CD4-positive, alpha-beta T cell treated with Interferon alpha-2 for 1 hour (primary cell): ENCODE measurements at places on chromosomes 12 and 14.

DNA sequence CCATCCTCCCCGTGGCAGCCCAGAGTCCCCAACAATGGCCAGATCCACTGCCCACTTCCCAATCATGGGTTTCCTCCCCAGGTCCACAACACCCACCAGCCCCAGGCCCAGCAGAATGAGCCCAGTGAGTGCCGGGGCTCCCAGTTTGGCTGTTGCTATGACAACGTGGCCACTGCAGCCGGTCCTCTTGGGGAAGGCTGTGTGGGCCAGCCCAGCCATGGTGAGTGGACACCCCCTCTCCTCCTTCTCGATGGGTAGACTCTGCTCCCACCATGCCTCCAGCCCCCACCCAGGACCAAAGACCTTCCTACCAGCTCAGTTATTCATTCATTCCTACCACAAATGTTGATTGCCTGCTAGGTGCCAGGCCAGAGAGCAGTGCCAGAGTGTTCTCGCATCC is 23.8 kb downstream of the PAPLN start:
- DNase-seq: no peak

GRCh38 chr12:52022841-52023181 is 16.1 kb downstream of the TAMALIN start:
- no peak for DNase-seq

DNA sequence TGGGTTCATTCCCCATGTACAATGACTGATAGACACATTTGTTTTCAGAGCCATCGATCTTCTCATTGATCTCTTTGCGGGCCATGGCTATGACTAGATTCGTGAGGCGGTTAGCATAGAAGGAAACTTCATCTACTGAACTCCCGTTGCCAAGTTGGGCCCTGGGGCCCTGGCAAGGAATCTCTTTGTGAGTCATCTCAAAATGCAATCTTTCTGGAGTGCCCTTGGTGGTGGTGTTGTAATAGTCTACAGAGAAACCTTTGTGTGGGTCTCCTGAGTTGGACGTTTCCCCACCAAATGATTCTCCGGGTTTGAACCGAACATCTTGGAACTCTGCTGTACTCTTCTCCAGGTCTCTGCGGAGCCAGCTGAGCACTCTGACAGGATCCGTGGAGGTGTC is 20.4 kb downstream of the AKAP3 start:
- no peak for DNase-seq

GRCh38 chr14:99034711-99035171 is 237.3 kb downstream of the BCL11B start:
- DNase-seq: no peak

DNA sequence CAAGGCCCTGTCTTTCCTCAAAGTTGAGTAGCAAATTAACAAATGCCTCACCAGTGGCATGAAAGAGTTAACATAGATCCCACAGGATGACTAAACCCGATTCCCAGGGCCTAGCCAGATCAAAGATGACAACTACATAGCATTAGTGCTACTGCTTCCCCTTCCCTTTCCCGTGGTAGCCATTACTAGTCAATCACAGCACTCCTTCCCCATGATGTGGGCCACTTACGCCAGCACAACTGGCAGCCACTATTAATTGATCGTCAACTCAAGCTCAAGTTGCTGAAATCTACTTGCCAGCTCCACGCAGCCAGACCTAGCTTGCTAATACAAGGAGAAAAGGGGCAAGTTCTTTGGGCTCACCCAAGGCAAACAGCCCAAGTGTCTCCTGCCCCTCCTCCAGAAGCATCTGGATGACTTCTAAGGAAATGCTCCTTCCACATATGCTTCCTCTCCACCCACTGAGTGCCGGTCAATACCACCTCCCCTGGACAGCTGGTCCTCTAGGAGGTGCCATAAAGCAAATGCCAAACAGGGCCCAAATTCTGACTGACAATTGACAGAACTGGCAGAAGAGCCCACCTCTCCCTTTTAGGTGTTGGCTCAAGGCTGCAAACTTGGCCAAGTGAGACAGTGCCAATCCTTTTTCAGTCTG is 72.6 kb downstream of the NUAK1 start:
- DNase-seq: no peak

DNA sequence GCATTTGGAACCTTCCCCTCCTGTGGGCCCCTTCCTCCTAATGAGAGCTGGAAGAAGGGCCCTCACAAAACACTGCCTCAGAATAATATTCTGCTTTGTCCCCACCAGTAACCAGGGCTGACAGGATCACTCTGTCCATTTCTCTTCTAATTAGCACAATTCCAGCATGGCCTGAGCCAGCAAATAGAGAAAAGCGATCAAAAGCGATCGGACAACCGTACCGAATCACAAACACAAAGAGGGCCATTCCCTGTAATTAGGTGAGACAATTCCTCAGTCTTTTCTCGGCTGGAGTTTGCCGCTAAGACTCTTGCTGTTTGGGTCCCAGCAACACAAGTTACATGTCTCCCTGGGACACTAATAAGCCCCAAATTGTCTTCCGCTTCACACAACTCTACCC is 35.6 kb upstream of the VSX2 start:
- DNase-seq: no peak

DNA sequence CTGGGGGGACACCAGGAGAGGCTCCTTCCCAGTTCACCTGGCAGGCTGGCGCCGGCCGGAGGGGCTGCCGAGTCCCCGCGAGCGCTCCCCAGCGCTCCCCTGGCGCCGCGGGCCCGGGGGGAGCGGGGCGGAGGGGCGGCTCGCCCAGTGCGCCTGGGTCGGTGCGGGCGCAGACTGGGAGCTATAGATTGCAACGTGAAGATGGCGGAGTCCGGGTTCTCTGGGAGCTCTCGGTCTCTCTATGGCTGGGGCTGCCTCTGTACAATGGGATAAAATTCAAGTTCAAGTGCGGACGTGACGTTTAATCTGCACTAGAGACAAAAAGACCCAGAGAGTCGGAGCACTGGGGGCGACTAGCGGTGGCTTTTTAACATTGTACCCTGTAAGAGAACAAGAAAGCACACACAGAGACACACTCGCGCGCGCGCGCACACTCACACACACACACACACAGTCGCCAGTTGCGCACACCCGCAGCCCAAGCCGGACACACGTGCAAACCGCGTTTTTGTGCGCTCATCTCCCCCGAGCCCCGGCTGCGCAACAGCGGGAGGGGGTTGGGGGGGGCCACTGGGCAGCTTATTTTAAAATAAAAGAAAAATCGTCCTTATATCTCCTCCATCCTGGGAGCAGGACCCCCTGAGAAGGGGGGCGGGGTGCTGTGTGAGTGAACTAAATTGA is at the start of gene BCL11B:
Gene BCL11B, minus strand, starts transcription at position 247 of the 681 bp plus-strand sequence. CDS start 979 bp downstream, outside the sequence.
- peak; percentile 95 for DNase-seq

GRCh38 chr12:113391650-113392337 is 11.9 kb downstream of the SDS start:
- DNase-seq: no peak

- DNase-seq: no peak
Measured at GRCh38 chr14:27186048-27186447, 588.2 kb upstream of the NOVA1 start.

- DNase-seq: no peak
Measured at GRCh38 chr12:52839436-52840105, 5.5 kb upstream of the KRT79 start.

DNA sequence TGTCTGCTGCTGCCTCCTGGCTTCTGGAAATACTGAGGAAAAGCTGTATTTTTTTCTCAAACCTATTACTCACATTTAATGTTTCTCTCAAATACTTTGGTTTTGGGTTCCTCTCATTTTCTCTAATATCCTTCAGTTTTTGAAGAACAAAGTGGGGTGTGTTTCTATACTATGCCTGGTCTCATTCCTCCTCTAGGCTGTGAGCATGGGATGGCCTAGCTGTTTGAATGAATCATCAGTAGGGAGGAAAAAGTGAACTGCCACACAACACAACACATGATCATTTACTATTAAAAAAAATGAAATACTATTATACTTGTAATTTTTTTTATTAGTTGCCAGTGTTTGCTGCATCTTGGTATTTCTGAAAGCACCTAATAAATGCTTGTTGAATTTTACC is 11.3 kb upstream of the SMCO3 start:
- DNase-seq: no peak

GRCh38 chr12:27969624-27970400 is 2.7 kb downstream of the PTHLH start:
- peak; percentile 27 for DNase-seq

DNA sequence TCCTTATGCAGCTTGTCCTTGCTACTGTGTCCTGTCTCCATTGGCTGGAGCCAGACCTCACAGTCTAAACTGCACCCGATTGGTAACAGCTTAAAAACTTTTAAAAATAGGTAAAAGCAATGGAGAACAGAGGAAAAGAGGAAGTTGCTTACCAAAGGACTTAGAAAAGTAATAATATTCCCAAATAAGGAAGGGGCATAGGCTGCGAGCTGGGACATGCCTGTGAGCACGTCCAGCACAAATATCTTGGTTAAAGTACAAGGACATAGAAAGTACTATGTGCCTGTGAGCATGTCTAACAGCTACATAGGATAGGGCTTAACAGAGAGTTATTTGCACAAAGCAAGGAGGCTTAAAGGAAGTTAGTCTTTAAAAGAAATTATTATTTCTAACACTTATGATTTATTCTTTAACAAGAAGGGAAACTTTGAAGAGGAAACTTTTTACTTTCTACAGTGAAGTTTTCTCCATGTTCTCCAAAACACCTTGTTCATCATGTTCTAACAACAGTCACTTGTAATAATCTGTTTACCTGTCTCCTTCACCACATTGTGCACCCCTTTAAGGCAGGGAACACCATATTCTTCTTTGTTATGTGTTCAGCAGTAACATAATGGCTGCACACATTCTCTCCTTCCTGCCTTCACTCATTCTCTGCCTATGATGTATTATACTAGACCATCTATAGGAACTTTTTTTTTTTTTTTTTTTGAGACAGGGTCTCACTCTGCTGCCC is 9.8 kb upstream of the UBE2N start:
- DNase-seq: no peak

DNA sequence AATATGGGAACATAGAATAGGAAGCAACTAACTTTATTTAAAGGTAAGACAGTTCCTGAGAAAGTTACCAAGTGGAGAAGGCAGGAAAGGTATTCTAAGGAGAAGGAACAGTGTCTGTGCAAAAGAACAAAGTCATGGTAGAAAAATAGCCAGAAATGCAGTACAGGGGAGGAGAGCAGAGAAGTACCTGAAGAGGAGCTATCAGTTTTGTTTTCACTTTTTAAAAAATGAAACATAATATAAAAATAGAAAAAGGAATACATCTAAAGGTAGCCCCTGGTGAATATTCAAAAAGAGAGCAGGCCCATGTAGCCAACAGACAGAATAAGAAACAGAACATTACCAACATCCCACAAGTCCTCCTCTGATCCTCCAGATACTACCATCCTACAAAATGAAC is 408.7 kb downstream of the ADAMTS20 start:
- no peak for DNase-seq

DNA sequence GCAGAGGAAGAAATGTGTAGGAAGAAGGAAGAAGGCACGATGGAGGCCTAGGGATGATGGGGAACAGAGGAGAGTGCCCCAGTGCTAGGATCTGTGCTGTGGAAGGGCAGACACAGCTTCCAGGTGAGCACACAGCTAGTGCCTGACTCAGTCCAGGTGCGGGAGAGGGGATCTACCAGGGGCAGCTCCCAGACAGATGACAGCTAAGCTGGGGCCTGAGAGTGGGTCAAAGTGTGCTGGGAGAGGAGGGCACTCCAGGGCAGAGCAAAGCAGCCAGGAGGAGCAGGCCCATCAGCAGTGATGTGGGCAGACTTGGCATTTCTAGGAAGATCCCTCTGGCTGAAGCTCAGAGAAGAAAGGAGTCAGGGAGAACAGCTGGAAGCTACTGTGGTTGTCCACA is 36.7 kb downstream of the LRTM2 start:
- no peak for DNase-seq

- DNase-seq: no peak
Measured at GRCh38 chr12:39816671-39817185, 197.1 kb upstream of the ABCD2 start.

DNA sequence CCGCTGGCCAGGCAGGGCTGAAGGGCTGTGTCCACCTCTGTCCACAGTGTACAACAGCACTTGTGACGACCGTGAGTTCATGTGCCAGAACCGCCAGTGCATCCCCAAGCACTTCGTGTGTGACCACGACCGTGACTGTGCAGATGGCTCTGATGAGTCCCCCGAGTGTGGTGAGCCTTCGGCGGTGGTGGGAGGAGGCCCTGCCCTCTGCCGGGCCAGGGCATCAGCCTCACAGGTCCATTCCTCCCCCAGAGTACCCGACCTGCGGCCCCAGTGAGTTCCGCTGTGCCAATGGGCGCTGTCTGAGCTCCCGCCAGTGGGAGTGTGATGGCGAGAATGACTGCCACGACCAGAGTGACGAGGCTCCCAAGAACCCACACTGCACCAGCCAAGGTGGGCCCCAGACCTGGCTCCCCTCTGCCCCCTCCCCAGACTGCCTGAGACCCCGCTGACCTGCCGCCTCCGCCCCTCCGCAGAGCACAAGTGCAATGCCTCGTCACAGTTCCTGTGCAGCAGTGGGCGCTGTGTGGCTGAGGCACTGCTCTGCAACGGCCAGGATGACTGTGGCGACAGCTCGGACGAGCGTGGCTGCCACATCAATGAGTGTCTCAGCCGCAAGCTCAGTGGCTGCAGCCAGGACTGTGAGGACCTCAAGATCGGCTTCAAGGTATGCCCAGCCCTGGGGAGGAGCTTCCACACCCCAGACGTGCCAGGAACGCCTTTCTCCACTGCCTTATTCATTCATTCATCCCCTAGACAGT is 20.8 kb upstream of the NXPH4 start:
- no peak for DNase-seq

- peak; percentile 51 for DNase-seq
Measured at GRCh38 chr14:58107947-58108552, 44.0 kb downstream of the ARMH4 start.

DNA sequence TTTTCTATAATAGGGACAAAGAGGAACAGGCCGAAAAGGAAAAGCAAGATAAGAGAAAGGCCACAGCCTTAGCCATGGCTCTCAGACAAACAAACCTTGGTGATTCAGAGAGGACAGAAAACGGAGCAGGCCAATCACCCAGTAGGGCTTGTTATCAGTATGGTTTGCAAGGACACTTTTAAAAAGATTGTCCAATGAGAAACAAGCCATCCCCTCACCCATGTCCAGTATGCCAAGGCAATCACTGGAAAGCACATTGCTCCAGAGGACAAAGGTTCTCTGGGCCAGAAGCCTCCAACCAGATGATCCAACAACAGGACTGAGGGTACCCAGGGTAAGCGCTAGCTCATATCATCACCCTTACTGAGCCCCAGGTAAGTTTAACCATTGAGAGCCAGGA is 243.8 kb upstream of the BTG1 start:
- DNase-seq: no peak

DNA sequence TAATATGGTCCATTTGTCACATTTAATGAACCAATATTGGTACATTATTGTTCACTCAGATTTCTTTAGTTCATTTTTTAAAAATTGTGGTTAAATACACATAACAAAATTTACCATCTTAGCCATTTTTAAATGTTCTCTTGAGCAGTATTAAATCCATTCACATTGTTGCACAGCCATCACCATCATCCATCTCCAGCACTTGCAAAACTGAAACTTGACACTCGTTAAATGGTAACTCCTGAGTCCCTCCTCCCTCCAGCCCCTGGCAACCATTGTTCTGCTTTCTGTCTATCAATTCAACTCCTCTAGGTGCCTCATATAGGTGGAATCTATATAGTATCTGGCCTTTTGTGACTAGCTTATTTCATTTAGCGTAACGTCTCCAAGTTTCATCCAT is 86.4 kb downstream of the ACACB start:
- no peak for DNase-seq

- DNase-seq: no peak
Measured at GRCh38 chr12:128844031-128844635, 9.1 kb upstream of the GLT1D1 start.

- DNase-seq: peak; percentile 3
Measured at GRCh38 chr14:22375321-22375930, 213.6 kb downstream of the DAD1 start.

- peak; percentile 36 for DNase-seq
Measured at GRCh38 chr12:116687888-116688287, 50.0 kb downstream of the SPRING1 start.

GRCh38 chr12:10214136-10214894 is 1.6 kb downstream of the GABARAPL1 start:
- DNase-seq: no peak
